ENCODE measurements at places on chromosomes 4 and X.
A peak's percentile ranks its signal among the peaks of the same experiment; 100 is the strongest.

GRCh38 chr4:184722798-184723197 lies 11.1 kb downstream of the CENPU start:
- DNase-seq, result no peak

GRCh38 chr4:166594326-166594946 lies 639.9 kb downstream of the SPOCK3 start:
- no peak for DNase-seq

- no peak for DNase-seq
These were observed 73.2 kb downstream of the FBXW7 start for GRCh38 chr4:152462695-152463094.

GRCh38 chr4:56619816-56620215 lies 61.3 kb downstream of the HOPX start:
- no peak for DNase-seq

- DNase-seq, result no peak
These were observed 71.2 kb upstream of the TMEM164 start for GRCh38 chrX:109931677-109932076.

DNA sequence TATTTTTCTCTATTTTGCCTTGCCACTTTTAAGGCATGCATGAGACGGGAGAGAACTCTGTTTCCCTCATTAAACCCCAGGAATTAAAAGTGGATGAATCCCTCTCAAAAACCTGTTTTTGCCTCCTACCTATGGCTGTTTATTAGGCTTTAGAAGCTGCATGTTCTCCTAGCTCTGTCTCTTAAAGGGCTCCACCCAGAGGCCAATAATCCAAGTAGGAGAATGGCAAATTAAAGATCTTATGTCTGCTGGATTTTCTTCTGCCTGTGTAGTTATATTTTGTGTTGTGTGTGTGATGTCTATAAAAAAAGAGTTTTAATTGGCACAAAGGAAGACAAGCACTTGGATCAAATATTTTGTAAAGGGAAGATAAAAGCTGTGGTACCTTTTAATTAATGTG lies 32.4 kb downstream of the MAGEC1 start:
- DNase-seq, result no peak

GRCh38 chr4:153019906-153020305 lies 83.8 kb downstream of the FHDC1 start:
- no peak for DNase-seq

GRCh38 chrX:27860337-27860736 lies 52.5 kb downstream of the MAGEB10 start:
- DNase-seq, result no peak

DNA sequence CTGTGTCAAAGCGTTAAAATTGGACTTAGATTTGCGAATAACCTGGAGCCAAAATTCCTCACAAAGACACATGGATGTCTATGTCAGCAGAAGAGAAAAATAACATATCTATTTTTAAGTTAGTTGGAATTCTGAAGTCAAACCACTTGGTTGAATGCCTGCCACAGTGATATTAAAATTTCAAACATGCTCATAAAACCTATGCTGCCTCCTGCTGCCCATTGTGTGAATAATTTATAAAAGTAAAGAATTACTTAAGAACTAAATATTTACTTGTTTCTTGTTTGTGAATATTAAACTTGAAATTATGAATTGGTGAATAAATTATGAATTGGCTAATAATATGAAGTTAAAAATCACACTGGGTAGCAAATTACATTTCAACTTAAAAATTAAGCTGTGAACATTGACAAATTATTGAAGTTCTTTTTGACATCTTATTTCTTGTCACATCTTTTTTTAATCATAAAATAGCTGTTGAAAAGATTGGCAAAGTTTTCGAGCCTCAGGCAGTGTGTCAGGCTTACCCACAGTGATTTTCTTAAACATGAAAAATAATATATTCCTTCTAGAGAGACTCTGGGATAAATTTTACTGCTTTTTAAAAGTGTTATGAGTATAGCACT lies 35.4 kb downstream of the FABP2 start:
- no peak for DNase-seq

DNA sequence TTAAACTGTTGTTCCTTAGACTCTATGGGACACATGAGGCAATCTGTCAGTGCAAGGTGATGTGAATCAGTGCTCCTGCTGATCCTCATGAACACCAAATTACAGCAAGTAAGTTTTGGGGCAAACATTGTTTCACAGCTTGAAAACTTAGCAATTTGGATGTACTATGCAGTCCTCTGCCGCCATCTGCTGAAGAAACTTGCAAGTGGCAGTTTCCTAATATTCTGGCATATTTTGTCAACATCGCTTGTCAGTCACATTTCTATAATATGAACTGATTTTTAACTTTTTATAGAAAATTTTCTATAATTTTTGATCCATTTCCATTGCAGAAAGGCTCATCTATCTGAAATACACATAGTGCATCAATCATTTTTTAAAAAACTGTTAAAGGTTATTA lies 56.3 kb downstream of the ZAR1 start:
- DNase-seq, result peak; percentile 51

DNA sequence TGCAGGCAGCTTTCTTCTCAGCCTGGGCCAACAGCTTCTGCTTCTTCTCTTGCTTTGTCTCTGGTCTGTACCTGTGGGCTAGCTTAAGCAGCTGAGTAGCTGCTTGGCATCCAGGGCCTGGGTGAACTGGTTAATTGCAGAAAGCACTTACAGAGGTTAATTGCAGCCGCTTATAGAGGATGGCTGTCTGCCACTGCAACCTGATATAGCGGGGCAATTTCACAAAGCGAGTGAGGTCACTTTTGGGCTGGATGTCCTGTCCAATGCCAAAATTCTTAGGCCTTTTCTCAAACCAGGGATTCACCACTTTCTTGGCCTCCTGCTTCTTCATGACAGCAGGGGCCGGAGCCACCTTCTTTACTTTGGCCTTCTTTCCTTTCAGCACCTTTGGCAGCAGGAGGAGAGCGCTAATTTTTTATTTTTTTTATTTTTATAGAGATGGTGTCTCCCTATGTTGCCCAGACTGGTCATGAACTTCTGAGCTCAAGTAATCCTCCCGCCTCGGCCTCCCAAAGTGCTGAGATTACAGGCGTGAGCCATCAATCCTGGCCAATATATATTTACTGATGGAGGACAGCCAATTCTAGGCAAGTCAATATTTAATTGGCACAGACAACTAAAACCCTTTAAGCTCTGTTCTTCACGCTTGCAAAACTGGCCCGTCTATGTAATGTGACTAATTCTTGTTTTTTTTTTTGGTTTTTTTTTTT lies 61.0 kb downstream of the ENOPH1 start:
- no peak for DNase-seq

GRCh38 chr4:151864068-151864467 lies 103.3 kb upstream of the GATB start:
- DNase-seq, result no peak

GRCh38 chr4:38842994-38843393 lies 13.6 kb downstream of the TLR6 start:
- DNase-seq, result no peak
